HAP-1 (cell line): ENCODE measurements at places on chromosomes 4 and X.

- no peak for DNase-seq
Observed at GRCh38 chrX:25018682-25019081, 2.9 kb upstream of the ARX start.

DNA sequence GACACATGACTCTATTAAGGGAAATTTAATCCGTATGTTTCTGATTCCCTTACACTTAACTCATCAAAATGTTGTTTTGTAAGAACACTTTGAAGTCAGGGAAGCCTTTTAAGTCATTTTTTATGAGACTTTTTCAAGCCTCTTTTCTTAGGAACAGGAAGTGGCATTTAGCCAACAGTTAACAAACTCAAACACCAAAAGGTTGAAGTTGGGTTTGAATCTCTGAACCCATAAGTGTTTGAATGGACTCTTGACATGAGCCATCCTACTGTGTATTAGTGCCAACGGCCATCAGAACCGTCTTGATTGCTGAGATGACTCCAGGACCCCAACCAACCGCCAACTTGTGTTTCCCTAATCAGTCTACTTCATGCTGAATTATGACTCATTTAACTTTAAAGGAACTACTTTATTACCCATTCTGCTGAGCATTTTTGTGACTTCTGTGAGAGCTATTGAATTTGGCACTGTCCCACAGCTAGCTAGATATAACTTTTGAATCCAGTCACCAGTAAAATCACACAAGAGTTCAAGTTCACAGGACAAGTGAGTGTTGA is 209.1 kb upstream of the FAT1 start:
- no peak for DNase-seq

DNA sequence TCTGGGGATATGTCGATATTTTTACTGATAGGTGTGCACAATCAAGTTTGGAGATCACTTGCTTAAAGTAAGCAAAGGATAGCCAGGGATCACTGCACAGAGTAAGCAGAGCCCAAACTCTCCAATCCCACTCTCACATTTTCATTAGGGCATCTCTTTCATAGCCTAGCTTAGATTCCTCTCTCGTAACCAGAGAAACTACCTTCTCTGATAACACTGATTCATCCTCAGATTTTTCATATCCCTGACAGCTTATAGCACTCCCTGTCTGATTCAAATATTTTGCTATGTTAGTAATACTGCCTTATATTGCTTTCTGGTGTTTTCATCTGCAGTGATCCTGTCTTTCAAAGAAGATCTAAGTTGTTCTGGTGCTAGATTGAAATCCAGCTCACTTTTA is 123.7 kb downstream of the CBLL2 start:
- DNase-seq, result no peak

DNA sequence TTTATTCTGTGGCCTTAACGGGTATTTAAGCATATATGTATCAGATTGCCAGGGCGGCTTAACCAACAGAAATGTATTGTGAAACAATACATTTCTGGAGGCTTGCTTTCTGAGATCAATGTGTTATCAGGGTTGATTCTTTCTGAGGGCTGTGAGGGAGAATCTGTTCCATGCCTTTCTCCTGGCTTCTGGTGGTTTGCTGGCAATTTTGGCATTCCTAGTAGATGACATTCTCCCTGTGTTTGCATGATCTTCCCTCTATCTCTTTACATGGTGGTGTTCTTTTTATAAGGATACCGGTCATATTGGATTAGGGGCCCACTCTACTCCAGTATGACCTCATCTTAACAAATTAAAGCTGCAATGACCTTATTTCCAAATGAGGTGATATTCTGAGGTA is 16.9 kb upstream of the CEP135 start:
- no peak for DNase-seq

GRCh38 chr4:160406263-160406825 is 1303.5 kb downstream of the RAPGEF2 start:
- DNase-seq, result no peak

GRCh38 chr4:104726002-104726401 is 231.3 kb upstream of the CXXC4 start:
- no peak for DNase-seq

DNA sequence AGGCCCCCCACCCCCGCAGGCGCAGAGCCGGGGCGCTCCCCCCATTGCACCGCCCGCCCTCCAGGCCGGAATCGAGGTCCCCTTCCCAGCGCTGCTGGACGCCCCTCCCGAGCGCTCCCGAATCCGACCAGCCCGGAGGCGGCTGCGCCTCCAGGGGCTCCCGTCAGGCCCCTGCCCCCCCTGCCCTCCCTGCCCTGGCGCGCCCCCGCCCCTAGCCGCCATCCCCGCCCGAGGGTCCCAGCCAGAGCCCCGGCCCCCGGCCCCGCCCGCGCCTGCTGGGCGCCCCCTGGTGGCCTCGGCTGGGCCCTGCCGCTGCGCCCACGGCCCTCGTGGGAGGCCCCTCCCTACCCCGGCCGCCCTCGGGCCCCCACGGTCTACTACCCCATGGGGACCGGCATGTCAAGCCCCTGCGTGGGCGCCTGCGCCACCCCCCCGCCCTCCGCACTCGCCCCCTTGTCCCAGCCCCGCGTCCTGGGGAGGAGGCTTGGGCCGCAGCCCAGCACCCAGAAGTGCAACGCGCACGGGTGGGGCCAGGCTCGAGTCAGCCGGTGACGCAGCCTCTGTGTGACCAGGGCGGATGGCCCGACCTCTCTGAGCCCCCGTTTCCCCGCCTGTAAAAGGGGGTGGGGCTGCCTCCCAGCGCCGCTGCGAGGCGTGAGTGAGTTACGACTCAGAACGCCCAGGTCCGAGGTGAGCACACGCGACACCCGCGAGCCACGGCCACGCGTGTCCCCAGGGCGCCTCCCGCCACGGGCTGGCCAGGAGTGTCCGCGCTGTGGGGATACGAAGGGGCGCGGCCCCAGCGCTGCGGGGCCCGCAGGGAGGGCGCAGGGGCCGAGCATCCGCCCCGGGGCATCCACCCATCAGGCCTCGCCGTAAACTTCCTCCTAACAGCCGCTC is 104.9 kb downstream of the FAM53A start:
- no peak for DNase-seq

- no peak for DNase-seq
Observed at GRCh38 chrX:148422526-148422925, 77.9 kb upstream of the AFF2 start.

DNA sequence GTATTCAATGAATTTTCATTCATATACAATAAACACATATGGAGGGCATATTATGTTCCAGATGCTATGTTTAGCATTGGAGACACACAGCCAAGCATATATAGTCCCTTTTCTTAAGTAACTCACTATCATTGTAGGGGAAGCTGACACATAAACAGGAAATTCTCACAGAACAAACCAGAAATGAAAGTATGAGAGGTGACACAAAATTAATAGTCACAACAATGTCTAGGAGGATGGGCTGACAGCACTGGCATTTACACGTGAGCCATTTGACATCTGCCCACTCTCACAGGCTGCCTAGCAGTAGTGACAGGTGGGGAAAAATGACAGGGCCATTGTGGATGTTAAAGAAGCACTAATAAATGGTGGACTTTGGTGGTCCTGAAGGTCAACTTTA is 2.6 kb upstream of the CNOT6L start:
- DNase-seq, result no peak

- DNase-seq, result no peak
Observed at GRCh38 chrX:117511379-117511778, 605.2 kb downstream of the KLHL13 start.

DNA sequence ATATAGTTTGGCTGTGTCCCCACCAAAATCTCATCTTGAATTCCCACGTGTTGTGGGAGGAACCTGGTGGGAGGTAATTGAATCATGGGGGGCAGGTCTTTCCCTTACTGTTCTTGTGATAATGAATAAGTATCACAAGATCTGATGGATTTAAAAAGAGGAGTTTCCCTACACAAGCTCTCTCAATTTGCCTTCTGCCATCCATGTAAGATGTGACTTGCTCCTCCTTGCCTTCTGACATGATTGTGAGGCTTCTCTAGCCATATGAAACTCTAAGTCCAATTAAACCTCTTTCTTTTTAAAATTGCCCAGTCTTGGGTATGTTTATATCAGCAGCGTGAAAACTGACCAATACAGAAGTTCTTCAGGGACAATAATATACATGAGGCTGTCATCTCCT is 425.1 kb downstream of the PABPC4L start:
- no peak for DNase-seq

DNA sequence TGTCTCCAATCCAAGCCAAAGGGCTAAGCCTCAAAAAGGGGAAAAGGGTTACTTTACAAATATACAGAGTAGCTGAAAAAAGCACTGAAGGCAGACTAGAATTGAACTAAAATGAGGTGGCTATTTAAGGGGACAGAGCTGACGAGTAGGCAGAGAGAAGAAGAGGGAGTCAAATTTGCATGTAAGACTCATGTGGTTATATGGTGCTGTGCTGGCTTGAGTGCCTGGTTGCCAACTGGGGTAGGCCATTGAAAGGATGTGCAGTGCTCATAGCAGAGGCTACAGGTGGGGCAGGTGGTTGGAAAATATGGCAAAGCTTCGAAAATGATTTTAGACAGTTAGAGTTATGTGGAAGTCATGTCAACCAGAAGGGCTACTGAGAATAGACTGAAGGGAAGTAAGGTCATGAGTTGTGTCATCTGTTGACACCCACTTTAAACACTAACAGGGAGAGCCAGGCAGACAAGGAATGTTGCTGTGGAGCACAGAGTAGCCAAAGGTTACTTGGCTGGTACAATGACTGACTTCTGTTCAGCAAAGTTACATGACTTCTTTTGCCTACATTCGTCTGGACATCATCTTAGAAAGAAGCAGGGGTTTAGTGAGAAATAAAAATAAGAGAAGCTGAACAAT is 1210.4 kb downstream of the ADGRL3 start:
- DNase-seq, result no peak

DNA sequence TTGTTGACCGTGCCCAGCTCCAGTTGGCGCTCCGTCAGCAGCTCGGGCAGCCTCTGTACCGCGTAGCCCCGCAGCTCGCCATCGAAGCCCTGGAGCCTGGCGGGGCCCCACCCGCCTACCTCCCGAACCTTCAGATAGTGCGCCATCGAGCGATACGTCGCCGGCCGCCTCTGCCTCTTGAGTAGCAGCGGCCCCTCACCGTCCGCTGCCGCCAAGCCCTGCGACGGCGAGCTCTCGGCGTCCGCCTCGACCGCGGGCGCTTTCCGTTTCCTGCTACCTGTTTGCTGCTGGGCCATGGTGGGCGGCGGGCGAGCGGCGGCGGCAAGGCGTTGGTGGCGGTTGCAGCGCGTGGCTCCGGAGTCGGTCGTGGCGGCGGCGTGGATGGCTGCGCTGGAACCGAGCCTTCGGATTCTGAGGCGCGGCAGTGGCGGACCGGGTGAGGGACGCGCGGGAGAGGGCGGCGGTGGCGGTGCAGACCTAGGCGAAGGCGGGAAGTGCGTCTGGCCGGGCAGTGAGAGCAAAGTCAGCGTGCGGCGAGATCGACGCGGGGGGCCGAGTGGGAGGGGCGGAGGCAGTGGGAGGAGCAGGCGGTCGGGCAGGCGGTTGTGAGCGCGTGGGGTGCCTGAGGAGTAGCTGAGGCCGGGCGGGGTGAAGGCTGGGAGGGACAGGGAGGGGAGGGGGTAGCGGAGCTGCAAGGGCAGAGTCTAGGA is at the start of gene DCAF12L1:
Gene DCAF12L1 (minus strand): TSS at position 502 of the 710 bp plus-strand sequence. CDS start 206 bp downstream, at position 296.
- no peak for DNase-seq

GRCh38 chr4:177047851-177048174 is 255.1 kb upstream of the VEGFC start:
- no peak for DNase-seq

DNA sequence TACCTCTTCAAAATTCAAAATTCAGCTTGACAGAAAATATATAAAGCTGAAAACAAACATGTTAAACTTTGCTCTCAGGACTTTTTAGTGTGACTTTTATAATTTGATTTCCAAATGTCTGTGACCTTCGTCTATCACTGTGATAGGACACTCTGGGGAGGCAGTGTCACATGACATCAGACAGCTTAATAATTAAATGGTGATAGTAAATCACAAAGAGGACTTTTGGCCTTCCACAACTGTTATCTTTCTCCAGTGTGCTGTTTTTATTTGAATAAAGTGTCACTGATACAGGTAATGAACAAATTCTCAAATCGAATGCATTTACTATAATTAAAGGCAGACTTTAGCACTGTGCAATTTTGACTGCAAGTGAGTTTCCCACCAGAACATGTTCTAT is 83.1 kb downstream of the MID1 start:
- no peak for DNase-seq

GRCh38 chrX:19909761-19910160 is 22.4 kb upstream of the SH3KBP1 start:
- DNase-seq, result no peak

DNA sequence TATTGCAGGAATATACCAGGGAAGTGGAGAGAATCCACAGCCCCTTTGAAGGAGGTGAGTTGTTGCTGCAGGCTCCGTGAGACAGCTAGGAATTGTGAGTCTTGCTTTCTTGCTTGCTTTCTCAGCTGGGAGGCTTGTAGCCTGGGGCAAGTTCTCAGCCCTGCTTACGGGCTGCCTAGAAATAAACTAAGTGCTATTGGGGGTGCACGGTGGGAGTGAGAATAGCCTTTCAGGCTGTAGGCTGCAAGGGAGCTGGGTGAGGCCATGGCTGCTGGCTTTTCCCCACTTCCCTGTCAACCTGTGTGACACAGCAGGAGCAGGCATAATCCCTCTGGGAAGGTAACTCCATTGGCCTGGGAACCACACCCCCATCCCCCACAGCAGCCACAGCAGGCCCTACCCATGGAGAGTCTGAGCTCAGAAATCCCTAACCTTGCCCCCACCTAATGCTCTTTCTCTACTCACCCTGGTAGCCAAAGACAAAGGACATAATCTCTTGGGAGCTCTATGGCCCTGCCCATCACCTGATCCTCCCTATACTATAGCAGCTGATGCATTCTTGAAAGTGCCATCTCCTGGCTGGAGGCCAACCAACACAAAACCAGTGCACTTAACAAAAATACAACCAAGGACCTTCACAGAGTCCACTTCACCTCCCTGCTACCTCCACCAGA is 113.0 kb downstream of the MMRN1 start:
- DNase-seq, result no peak

DNA sequence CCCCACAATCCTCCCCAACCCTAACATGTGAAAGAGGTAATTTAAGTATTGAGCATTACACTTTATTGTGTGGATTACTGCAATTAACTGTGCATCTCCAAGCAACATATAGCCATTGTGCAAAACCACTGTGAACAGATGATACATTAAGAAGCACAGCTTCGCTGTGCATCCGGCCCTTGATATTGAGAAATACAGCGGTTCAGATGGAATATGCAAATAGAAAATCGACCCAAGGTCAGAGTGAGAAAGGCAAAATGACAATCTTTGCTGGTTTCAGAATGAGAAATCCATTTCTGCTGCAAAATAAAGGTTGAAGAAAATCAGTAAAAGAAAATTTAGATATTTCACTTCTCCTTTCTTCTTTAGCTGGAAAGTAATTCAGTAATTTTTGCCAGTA is 805.9 kb upstream of the GRID2 start:
- no peak for DNase-seq

- no peak for DNase-seq
Observed at GRCh38 chr4:156695163-156695562, 276.4 kb downstream of the PDGFC start.

DNA sequence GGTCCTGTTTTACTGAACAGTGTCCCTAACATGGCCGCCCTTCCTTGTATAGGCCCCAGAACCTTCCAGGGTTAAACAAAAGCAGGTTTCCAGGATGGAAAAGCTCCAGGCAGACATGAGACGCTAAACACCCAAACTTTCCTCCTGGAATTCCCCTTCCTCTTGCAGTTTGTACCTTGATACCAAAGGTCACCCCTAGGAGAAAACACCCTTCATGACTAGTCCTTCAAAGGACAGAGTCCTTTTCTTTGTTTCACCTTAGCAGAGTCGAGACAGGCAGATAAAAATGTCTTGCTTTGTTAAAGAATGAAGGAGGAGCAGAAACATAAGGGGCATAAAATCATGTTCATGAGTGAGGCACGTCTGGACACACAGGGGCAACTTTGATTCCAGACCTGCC is 247.5 kb downstream of the BCOR start:
- DNase-seq, result no peak

GRCh38 chr4:184958127-184958922 is 60.0 kb upstream of the HELT start:
- DNase-seq, result peak; percentile 6
